ENCODE measurements at places on chromosomes 2 and 18.

GRCh38 chr2:11532416-11533055 is 1.3 kb upstream of the GREB1 start:
- no peak for DNase-seq

- no peak for DNase-seq
Observed at GRCh38 chr2:145595296-145595695, 1075.4 kb upstream of the ZEB2 start.

DNA sequence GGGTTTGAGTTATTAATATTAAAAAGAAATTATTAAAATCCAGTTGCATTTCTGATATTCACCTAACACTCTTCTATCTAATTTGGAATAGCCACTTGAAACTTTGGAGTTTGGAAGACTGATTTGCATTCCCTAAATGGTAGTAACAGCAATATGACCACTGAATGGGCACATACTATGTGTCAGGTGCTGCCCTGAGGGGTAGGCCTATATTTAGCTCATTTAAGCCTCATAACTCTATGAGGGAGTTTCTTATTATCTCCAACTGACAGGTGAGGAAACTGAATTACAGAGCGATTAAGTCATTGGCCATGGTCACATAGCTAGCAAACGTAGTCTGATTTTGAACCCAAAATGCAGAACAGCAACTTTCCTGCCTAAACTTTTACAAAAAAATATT is 77.3 kb downstream of the VWA3B start:
- no peak for DNase-seq

DNA sequence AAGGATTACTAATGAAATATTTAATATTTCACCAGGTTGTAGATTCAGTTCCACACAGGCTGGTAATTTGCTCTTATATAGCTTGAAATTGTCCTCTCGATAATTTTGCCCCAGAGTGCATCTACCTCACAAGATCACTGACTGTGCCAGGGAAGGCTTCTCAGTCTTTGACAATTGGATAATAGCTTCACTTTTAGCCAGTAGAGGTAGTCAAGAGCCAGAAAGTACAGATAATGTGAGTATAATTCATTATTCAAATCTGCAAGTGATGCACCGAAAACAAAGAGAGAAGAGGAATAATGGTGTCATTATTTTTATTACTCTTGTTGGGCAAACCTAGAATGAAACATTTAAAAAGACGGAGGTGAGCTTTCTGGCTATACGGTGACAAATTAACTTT is 292.8 kb downstream of the EN1 start:
- no peak for DNase-seq

GRCh38 chr2:12087175-12087574 is 340.7 kb downstream of the LPIN1 start:
- no peak for DNase-seq

- no peak for DNase-seq
Observed at GRCh38 chr18:80009661-80010550, 21.5 kb upstream of the TXNL4A start.

Measured in activated T-cell treated with anti-CD3 and anti-CD28 coated beads for 1 hour (primary cell).